ENCODE measurements at places on chromosomes 4 and X.

DNA sequence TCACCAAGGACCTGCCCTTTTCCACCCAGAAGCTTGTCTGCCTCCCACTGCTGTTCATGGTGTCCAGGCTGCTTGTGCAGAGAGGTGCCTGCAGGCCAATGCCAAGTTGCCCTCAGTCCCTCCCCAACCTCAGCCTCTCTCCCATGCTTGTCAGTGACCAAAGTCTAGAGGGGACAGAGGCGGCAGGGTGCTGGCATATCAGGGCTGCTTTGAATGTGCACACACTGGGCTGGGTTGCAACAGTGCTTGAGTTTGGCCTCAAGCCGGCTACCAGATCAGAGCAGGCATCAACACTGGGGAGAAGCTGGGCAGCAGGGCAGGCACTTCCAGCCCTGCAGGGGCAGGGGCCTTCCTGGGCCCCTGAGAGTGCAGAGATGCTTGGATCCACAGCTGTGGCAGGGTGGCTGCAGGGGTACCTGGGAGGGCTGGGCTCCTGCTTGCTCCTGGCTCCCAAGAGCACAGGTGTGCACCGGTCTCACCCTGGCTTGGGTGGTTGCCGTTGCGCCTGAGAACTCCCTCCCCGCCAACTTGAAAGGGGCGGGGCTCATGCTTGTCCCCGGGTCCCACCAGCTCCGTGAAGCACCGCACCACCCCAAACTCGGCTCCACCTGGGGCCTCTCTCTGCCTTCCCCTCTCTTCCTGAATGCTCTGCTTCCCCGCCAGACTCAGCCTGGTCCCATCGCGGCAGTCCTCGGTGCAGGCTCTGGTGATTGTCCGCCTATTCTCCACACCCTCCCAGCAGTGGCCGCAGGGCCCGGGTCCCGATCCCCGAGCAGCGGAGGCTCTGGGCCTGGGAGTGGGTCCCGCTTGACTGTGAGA, 1681.9 kb upstream of the ADGRL3 start:
- no peak for DNase-seq

GRCh38 chr4:68167706-68168105, 38.0 kb upstream of the TMPRSS11F start:
- no peak for DNase-seq

- no peak for DNase-seq
Observed at GRCh38 chrX:100915562-100915961, 13.2 kb downstream of the XKRX start.

- DNase-seq = no peak
Observed at GRCh38 chr4:40395166-40395900, 60.2 kb downstream of the CHRNA9 start.

DNA sequence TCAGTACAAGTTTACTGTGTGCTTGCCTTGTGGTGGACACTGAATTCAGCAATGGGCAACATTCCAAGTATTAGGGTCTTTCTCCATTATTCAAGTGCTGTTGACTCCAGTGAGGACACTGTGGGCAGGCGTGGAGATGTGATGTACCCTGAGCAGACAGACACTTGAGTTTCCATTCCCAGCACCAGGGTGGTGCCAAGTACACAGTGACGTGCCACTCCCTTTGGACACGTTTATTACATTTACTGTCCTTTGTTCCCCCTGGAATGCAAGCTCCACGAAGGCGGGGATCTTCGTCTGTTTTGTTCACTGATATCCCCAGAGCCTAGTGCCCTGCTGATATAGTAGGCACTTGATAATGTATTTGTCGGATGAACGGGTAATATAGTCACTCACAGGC, 130.6 kb upstream of the STX18 start:
- no peak for DNase-seq

- DNase-seq = no peak
Observed at GRCh38 chr4:153018684-153019083, 82.6 kb downstream of the FHDC1 start.

DNA sequence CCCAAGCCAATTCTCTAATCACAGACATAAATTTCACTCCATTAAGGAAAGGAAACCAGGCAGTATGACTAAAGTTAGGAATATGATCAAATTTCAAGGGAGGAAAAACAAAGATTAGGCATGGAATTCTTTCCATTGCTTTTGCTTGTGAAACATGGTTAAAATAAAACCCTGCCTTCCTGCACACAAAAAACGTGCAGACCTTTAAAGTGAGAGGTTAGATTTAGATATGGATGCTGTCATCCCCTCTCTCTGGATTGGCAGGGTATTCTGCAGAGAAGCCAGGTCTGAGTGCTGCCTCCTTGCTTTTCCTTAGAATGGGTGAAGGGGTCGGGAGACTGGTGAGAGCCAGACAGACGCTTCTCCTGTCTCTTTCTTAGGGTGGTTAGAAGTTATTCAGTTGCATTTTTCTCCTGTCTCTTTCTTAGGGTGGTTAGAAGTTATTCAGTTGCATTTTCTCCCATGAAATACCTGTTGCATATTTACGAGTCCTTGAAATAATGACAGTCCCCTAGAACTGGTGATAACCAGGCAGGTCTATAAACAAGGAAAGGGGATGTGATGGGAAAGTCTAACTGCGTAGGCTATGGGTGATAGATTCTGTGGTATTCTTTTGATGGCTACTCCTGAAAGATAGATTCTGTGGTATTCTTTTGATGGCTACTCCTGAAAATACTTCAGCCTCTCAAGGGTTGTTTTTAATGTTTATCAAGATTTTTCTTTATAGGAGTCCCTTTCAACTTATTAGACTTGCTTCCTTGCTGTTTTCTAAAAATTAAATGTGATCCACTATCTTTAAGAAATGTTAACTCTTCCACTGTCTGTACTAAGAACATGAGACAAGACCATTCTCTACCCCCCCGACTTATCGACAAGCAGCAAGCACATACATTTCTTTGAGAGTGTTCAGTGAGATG, 163.6 kb downstream of the SPRY1 start:
- no peak for DNase-seq

DNA sequence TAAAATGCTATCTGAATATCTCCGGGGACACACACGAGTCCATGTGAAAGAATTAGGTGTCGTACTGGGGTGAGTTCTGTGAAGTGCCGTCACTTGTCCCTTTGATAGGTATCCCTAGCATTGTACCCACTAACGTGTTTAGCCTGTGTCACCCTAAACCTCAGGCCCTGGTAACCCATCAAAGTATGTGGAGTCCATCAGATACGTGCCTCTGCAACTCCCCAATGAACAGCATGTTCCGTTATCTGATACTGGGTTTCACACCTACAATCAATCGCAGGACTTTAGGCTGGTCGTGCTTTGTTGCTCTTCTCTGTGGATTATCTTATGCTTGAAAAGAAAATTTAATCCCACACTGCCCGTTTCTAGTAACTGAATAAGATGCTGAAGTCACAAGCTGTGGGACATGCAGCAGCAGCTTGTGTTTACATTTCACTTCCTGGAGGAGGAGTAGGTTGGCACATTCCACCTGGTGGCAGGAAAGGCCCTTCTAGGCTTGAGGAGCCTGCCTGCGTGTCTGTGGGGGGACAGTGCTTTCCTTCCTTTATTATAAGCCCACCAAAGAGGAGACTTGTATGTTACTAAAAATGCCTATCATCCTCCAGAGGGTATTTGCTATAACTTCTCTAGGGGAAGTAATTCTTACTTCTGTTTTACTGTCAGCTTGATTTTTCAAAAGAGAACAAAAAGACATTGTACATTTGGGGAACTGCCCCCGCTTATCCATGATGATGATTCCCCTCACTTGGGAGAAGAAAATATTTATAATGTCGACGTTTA, 127.2 kb downstream of the FNIP2 start:
- DNase-seq = peak; percentile 3
